Effector memory CD4-positive, alpha-beta T cell (primary cell): ENCODE measurements at places on chromosomes 11 and 22.

DNA sequence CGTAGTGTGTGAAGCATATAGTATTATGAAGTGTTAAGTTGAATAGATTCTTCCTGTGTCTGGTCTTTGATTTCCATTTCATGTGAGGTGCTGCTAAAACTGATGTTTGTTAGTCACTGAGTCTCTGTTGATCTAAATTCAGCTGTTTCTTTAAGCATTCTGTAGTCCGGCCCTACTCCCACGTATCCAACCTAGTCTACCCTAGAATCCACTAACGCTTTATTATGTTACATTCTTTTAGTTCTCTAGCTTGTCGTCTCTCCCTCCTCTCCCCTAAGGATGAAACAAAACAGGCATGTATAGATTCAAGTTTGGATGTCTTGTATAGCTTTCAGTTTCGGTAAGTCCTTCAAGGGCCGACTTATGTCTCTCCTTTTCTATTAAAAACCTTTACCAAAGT lies 4.1 kb downstream of the WEE1 start:
- H3K4me3 ChIP-seq = peak overlapping the region; percentile 43
- no peaks in the 10 kb centered on the region for H3K36me3 ChIP-seq
- H3K27me3 ChIP-seq = no peaks in the 10 kb centered on the region
- no peak for DNase-seq

GRCh38 chr22:18048441-18048898 lies 24.1 kb upstream of the MICAL3 start:
- no peak overlapping the region for H3K4me3 ChIP-seq
- no peaks in the 10 kb centered on the region for H3K4me1 ChIP-seq
- H3K27me3 ChIP-seq = no peaks in the 10 kb centered on the region

- peaks cover 31% of the 10 kb centered on the region for H3K4me1 ChIP-seq
- H3K27ac ChIP-seq = peak within 1 kb of the TSS; percentile 95
- peaks cover 31% of the 10 kb centered on the region for H3K36me3 ChIP-seq
- DNase-seq = peak; percentile 84
- peak within 1 kb of the TSS; percentile 74 for H3K4me3 ChIP-seq
Observed at GRCh38 chr11:64339754-64340408, at the start of gene CCDC88B. Gene CCDC88B, plus strand, starts transcription at chr11:64340204. Its CDS starts 63 bp downstream, at chr11:64340267.

GRCh38 chr22:25976356-25976755 lies 192.9 kb upstream of the SEZ6L start:
- no peak overlapping the region for H3K4me3 ChIP-seq
- H3K27me3 ChIP-seq = no peaks in the 10 kb centered on the region
- no peaks in the 10 kb centered on the region for H3K36me3 ChIP-seq
- no peaks in the 10 kb centered on the region for H3K4me1 ChIP-seq
- no peak for DNase-seq
- H3K27ac ChIP-seq = no peak overlapping the region

DNA sequence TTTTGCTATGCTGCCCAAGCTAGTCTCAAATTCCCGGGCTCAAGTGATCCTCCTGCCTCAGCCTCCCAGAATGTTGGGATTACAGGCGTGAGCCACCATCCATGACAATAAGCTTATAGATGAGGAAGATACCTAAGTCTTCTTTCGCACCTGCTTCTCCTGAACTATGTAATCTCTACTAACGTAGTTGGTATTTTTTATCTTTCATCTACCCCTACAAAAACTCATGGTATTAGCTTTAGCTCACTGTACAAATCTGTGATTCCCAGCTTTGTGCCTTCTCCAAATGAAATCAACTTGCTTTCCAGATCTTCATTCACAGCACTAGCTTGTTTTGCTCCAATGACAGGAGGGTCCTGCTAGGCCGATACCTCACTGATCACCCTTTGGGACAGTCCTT lies 36.4 kb downstream of the PI4KA start:
- no peak overlapping the region for H3K4me3 ChIP-seq
- no peak for DNase-seq
- no peaks in the 10 kb centered on the region for H3K4me1 ChIP-seq
- H3K27ac ChIP-seq = no peak overlapping the region

DNA sequence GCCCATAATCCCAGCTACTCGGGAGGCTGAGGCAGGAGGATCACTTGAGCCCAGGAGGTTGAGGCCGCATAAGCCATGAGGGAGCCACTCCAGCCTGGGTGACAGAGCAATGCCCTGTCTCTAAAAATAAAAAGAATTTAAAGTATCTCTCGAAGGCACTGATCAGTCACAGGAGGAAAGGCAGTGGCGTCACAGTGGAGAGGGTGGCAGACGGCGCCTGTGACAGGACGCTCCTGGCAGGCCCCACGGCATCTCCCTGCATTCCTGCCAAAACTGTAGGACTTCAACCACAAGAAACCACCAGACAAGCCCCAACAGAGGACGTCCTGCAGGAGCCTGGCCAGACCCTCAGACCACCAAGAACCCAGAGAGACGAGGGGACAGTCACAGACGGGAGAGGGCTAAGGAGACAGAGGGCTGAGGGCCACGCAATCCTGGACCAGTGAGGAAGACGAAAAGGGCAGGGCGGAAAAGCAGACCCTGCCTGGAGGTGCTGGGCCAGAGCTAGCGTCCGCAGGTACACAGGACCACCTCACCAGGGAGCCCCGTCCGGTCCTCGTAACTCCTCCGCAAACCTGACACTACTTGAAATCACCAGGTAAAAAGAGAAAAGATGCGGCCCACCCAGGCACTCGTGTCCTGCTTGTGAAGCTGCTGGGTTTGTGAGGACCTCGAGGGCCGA lies 5.9 kb downstream of the RNH1 start:
- no peaks in the 10 kb centered on the region for H3K27me3 ChIP-seq
- no peak overlapping the region for H3K4me3 ChIP-seq
- H3K4me1 ChIP-seq = peaks cover 24% of the 10 kb centered on the region
- peaks cover 56% of the 10 kb centered on the region for H3K36me3 ChIP-seq
- H3K27ac ChIP-seq = no peak overlapping the region

DNA sequence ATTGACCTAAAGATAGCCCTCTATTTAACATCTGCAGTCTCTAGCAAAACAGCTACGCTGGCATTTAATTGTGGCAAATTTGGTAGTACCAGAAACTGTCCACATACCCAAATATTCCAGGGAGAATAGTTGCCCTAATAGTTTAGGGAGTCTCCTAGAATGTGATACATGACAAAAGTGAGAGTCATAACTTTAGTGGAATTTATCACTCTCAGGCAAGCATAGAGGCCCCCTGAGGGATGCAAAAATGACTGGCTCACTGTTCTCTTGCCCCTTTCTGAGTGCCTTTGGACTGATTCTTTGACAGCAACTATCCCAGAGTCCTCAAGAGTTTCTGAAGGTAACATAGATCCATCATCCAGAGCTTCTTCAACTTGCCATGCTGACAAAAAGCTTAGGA lies 2.3 kb upstream of the OR51B4 start:
- H3K27ac ChIP-seq = no peak overlapping the region
- DNase-seq = no peak
- H3K4me1 ChIP-seq = no peaks in the 10 kb centered on the region

GRCh38 chr11:134560066-134560465 lies 148.0 kb upstream of the B3GAT1 start:
- no peak for DNase-seq
- H3K27me3 ChIP-seq = no peaks in the 10 kb centered on the region
- no peak overlapping the region for H3K27ac ChIP-seq
- no peaks in the 10 kb centered on the region for H3K36me3 ChIP-seq

DNA sequence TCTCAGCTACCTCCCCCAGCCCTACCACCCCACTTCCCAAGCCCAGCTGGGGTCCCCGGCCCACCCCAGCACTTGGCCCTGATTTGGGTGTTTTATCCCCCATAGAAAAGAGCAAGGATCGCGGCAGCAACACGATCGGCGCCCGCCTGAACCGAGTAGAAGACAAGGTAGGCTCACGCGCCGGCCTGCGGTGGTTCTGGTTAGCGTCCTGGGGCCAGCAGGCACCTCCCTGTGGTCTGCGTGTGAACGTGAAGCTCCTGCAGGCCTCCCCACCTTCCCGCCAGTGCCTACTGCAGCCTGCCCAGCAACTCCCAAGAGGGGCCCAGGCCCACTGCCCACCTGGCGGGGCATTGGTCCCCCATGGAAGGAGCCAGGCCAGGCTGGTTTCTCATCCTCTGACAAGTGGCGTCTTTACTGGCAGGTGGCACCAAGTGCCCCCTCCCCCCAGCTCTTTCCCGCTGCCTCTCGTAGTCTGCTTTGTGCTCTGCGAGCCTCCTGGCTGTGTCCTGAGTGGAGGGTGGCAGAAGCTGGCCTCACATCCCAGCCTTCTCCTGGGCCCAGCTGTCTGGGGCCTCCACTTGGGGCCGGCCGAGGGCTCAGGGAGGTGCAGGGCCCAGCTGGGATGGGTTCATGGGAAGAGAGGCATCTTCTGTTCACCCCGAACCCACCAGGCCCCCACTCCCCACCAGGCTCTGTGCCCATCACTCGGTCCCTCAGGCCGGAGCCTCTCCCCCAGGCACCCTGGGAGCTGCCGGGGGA lies 78.3 kb upstream of the KCNQ1OT1 start:
- H3K27ac ChIP-seq = no peak overlapping the region
- H3K36me3 ChIP-seq = peaks cover 6% of the 10 kb centered on the region
- peaks cover 9% of the 10 kb centered on the region for H3K4me1 ChIP-seq
- no peaks in the 10 kb centered on the region for H3K27me3 ChIP-seq
- no peak overlapping the region for H3K4me3 ChIP-seq

- H3K4me3 ChIP-seq = no peak overlapping the region
- no peaks in the 10 kb centered on the region for H3K36me3 ChIP-seq
- DNase-seq = no peak
- H3K4me1 ChIP-seq = no peaks in the 10 kb centered on the region
- no peak overlapping the region for H3K27ac ChIP-seq
Observed at GRCh38 chr11:109317726-109318125, 104.3 kb upstream of the C11orf87 start.

- no peak for DNase-seq
- no peaks in the 10 kb centered on the region for H3K4me1 ChIP-seq
- no peaks in the 10 kb centered on the region for H3K36me3 ChIP-seq
- H3K4me3 ChIP-seq = no peak overlapping the region
Observed at GRCh38 chr11:105923807-105924206, 98.2 kb downstream of the MSANTD4 start.

- no peaks in the 10 kb centered on the region for H3K4me1 ChIP-seq
- DNase-seq = no peak
- H3K27me3 ChIP-seq = no peaks in the 10 kb centered on the region
- H3K36me3 ChIP-seq = no peaks in the 10 kb centered on the region
- no peak overlapping the region for H3K4me3 ChIP-seq
Observed at GRCh38 chr11:105719073-105719822, 109.4 kb downstream of the GRIA4 start.
